ENCODE measurements at places on chromosomes 12 and 14.

DNA sequence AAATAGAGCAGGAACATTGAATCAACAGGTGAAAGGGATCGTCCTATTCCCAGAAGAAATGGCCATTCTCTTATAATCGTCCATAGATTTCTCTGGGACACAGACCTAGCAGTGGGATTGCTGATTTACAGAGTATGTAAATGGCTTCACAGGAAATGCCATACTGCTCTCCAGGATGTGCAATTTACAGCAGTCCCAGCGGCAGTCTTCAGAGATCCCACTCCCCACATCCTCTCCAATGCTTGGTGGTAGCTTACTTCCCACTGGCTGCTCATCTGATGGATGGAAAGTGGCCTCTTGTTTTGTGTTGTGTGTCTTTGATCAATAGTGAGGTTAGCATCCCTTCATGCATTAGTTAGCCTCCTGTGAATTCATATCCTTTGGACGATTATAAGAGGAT is 58.1 kb upstream of the PRMT8 start:
- no peak for DNase-seq

DNA sequence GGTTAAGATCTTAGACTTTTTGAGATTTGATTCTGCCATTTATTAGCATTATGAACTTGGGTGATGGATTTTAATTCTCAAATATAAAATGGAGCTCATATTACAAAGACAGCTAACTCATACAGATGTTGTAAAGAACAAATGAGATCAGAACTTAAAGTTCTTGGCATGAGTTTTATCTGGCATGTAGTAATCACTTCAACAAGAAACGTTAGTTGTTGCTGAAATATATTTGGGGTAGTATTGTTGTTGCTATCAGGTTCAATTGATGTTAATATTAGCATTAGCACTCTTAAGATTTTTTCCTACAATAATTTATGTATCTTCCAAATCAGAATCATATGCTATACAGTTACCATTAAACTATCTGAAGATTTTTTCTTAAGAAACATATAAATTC is 71.0 kb downstream of the SLC6A15 start:
- DNase-seq = no peak

DNA sequence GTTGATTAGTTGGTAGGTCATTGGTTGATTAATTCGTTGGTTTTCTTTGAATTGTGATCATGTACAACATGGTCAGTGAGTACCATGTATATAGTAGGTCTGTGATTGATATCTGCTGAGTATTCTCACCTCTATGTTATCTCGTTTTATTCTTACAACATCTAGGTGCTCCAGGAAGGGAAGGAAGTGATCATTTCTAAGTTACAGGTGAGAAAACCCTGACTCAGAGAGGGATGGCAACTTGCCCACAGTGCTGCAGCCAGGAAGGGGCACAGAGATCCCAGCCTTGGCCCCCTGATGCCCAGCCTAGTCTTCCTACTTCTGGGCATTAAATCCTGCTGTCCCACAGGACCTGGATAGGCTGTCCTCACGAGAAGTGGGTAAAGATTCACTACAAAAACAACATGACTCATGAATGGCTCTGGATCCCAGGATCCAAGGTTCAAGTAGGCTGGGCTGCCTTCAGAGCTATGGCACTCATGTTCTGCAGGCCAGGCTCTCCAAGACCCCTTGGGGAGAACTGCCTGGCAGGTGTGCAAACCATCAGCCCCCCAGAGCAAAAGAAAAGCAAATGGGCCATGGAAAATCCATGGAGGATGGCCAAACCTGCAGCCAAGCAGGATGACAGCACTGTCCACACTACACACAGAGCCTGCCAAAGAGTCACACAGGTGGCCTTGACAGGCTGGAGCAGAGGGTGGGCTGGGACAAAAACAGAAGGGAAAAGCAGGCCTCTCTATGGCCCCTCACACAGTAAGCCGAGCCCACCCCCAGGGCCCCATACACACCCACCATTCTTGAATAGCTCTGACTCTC is 146.2 kb downstream of the BCL11B start:
- no peak for DNase-seq

DNA sequence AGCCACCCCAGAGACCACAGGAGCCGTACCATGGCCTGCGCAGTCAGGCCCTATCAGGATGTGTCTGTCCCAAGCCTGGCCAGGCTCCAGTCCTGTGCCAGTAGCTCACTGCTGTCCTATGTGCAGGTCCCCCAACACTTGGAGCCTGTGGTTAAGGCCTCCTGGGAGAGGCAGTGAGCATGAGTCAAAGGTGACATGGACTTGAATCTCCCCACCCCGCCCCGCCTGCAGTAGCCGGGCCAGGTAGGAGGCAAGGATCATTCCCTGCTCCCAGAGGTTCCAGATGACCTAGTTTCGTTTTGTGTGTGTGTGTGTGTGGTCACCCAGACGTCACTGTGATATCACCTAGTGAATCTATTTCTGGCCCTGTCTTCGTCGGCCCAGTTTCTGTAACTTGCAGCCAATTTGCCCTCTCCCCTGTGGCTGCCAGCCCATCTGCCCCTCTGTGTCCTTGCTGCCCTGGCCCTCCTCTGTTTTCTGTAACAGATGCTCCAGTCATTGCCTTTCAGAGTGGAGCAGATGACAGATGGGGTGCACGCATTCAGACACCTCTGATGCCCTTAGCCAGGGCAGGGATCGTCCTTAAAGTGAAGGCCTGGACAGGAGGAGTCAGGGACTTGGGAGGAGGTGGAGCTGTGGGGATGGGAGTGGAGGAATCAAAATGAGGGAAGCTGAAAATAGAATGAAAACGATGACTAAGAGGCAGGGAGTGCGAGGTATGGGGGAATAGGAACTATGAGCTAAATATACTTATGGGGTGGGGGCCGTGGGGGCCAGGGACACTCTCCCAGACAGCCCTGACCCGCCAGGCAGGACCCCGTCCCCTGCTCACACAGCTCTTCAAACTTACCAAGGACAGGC is 37.4 kb downstream of the SLC6A12 start:
- DNase-seq = no peak

DNA sequence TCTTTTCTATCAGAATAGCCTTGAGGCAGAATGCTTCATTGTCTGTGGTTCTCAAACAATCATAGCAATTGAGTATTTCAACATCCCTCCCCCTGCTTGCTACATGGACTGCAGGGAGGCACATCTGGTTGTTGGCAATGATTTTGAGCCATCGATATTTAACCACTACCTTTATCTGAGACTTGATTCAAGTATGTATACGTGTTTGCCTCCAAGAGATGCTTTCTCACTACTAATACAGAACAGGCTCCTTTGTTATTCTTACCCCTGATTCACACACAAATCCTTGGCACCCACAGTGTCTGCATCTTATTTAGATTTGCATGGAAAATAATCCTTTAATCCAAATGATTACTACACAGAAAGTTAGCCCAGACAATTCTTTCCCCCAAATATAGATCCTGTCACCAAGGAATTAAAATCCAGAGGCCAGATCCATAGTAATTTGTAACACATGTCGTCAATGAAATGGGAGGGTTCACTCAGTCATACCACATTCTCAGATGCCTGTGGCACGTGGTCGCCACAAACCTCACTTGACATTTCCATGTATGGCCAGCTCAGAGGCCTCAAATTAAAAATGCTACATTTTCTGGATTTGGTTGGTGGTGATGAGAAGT is 199.3 kb downstream of the ITPR2 start:
- peak; percentile 55 for DNase-seq

DNA sequence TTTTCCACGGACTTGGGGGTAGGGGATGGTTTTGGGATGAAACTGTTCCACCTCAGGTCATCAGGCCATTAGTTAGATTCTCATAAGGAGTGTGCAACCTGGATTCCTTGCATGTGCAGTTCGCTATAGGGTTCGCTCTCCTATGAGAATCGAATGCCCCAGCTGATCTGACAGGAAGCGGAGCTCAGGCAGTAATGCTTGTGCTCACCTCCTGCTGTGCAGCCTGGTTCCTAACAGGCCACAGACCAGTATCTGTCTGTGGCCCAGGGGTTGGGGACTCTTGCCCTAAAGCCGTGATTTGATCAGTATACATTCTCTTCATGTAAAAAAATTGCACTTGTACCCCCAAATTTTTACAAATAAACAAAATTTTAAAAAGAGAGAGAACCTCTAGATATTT is 219.4 kb upstream of the CPNE8 start:
- no peak for DNase-seq

GRCh38 chr12:60920841-60921495 is 1325.1 kb downstream of the SLC16A7 start:
- no peak for DNase-seq

- DNase-seq = no peak
These were observed 294.9 kb downstream of the ETNK1 start for GRCh38 chr12:22919883-22920282.

DNA sequence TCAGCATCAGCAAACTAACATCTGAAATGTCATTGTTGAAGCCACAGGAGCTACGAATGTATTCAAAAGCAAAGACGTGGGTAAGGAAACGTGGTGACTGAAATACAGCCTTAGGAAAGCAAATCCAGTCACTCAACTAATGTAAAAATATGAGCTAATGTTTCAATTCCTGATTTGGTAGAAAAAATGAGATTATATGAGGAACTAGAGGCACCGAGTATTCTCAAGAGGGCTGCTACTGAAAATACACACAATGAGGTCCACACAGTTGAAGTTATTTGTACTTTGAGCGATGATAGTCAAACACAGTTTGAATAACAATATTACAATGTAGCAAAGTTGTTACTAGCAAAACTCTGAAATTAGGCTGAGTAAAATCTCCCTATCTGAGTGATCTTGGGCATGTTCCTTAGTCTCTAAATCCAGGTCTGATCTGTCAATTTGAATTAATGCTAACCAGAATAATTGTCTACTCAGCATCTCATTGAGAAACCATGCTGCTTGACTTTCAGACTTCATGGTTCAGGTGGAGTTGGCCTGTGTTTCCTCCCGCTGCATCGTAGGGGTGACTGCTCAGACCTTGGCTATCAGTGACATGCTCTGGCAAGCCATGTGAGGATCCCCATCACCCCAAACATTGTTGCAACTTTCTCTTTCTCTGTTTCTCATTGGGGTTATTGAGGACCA is 467.1 kb upstream of the SOX5 start:
- DNase-seq = no peak

GRCh38 chr12:95859344-95859816 is 628 bp downstream of the SNRPF start:
- no peak for DNase-seq

DNA sequence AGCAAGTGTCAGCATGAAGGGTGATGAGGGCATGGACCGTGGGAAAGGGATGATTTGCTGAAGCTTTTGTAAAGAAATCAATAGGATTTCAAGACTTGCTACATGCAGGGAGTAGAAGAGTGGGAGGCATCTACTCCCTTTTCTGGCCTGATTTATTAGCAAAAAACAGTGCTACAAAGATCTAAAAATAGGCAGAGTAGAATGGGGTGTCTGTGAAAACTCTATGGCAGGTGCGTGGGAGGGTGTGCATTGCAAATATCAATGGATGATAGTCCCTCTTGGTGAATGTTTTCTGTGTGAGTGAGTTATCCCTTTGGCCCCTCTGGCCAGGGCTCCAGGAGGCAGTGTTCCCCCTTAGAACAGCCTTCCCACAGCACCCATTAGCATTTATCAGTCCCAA is 139.0 kb downstream of the SMOC1 start:
- DNase-seq = no peak

GRCh38 chr12:98998697-98999299 is 353.7 kb downstream of the APAF1 start:
- peak; percentile 3 for DNase-seq

- DNase-seq = no peak
These were observed 6.0 kb downstream of the PHETA1 start for GRCh38 chr12:111362687-111363475.

GRCh38 chr14:34723867-34724266 is 9.5 kb upstream of the CFL2 start:
- no peak for DNase-seq

GRCh38 chr12:93762059-93762719 is 85.0 kb downstream of the CRADD start:
- DNase-seq = no peak

GRCh38 chr12:1805441-1806081 is 14.8 kb upstream of the LRTM2 start:
- no peak for DNase-seq

GRCh38 chr12:56257491-56258067 is 605 bp downstream of the ANKRD52 start:
- no peak for DNase-seq

DNA sequence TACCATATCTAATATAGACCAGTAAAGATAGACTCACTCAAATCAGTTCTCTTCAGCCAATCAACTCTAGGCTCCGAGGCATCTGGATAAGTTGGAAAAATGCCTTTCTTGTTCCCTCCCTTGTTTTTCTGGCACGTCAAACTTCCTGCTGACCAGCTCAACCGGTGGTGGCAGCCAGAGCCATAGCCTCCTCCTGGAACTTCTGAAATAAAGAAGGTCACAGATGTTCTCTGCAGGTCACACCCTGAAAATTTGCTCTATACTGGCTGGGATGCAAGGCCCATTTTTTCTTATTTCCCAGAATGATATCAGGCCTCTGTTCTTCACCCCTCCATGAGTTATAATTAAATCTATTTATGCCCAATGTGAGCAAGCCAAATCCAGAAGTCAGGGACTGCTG is 81.9 kb downstream of the BMP4 start:
- no peak for DNase-seq

- DNase-seq = no peak
These were observed 101.3 kb downstream of the HMGA2 start for GRCh38 chr12:65925626-65926025.

DNA sequence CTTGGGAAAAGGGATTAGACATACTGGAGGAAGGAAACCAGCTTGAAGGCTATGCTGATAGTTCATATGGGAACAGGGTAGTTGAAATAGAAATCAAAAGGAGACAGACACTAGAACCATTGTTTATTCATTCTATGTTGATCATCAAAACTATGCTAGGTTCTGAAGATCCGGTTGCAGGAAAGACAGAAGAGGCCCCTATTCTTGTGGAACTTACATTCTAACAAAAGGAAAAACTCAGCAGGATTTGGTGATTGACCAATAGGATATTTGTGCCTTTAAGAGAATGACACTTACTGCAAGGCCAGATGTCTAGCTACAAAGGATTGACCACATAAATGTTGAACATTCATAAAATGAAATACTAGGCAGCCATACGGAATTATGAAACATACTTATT is 179.2 kb downstream of the AKAP6 start:
- DNase-seq = no peak

- DNase-seq = no peak
These were observed 18.0 kb upstream of the DYRK2 start for GRCh38 chr12:67630373-67631088.

- no peak for DNase-seq
These were observed 256.0 kb downstream of the PCNX1 start for GRCh38 chr14:71163050-71163841.

- DNase-seq = no peak
These were observed 78.6 kb downstream of the KCNK13 start for GRCh38 chr14:90140298-90140955.

All from AG04449 (cell line).